ENCODE measurements at places on chromosomes 7 and 10.

- no peak for DNase-seq
Measured at GRCh38 chr10:93854975-93855374, 38.8 kb upstream of the SLC35G1 start.

DNA sequence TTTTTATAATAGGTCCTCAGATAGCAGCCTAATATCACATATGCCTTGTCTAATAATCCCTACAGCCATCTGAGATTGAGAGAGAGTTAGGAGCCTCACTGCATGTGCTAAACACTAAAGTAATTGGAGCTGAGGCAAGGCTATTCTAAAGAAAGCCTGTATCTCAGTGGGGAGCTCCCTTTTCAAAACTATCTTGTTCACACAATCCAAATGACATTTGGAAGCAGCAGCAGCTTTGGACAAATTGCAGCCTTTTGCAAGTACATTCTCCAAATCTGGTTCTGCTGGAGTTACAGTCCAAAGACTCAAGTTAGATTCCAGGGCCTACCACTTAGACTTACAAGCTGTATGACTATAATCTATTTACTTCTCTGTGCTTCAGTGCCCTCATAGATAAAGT, 104.5 kb downstream of the MACC1 start:
- no peak for DNase-seq

- DNase-seq: no peak
Measured at GRCh38 chr7:47506382-47507339, 75.2 kb downstream of the TNS3 start.

GRCh38 chr7:28201131-28201530, 20.5 kb upstream of the JAZF1 start:
- no peak for DNase-seq
